ENCODE measurements at places on chromosomes 2 and 18. TPM values are rescaled to one million over a fixed set of nuclear protein-coding genes. Genes with fewer than 3 reads are reported as not detected.
A peak's percentile ranks its signal among the peaks of the same experiment; 100 is the strongest.

DNA sequence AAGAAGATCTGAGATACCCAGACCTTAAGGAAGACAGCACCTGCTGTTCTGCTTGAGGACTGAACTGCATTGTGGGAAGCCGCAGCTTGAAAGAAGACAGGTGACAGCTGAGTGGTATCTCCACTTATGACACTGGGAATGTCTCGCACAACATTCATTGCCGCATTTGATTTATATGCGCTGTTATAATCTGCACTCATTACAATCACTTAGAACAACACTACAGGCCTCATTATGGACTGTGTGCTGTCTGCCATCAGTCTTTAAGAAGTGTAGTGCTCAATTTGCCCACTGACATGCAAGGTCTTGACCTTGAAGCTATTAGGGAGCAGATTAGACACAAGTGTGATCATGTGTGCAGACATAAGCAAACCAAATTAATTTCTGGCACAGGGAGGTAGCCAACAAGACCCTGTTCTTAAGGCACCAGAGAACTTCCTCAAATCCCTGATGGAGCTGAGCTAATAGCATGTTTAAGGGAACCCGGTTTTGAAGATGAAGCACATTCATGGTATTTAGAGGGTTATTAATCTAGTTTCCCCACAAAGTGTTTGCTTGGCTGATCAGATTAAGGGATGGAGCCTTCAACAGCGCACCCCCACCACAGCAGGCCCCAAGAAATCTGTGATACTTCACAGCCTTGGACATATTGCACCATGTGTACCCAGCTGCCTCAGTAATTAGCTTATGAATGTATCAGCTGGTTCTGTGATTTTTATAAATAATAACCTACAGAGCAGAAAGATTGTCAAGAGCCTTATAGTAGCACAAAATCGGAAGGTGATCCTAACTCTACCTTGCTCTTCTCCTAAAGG lies 146.8 kb downstream of the SATB2 start:
- no peak for DNase-seq
- peaks cover 22% of the 10 kb centered on the region for H3K36me3 ChIP-seq
- H3K27me3 ChIP-seq, result no peaks in the 10 kb centered on the region
- no peaks in the 10 kb centered on the region for H3K4me1 ChIP-seq

DNA sequence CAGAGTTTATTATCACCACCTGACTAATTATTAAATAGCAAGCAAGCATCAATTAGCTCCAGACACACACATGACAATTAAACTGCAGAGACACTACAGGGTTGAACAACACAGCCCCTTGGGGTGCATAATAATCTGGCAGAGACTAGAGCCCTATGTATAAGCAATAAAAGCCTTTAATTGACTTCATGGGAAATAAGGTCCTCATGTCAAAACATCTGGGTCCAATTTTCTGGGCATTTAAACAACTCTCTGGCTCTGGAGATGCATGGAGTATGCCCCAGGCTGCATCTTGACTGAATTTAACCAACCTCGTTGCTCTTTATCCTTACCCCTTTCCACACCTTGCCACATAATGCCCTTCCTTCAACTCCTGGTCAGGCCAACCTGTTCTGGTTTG lies 270.7 kb upstream of the THUMPD2 start:
- no peak overlapping the region for H3K27ac ChIP-seq
- H3K4me1 ChIP-seq, result no peaks in the 10 kb centered on the region
- DNase-seq, result no peak
- H3K4me3 ChIP-seq, result no peak overlapping the region

DNA sequence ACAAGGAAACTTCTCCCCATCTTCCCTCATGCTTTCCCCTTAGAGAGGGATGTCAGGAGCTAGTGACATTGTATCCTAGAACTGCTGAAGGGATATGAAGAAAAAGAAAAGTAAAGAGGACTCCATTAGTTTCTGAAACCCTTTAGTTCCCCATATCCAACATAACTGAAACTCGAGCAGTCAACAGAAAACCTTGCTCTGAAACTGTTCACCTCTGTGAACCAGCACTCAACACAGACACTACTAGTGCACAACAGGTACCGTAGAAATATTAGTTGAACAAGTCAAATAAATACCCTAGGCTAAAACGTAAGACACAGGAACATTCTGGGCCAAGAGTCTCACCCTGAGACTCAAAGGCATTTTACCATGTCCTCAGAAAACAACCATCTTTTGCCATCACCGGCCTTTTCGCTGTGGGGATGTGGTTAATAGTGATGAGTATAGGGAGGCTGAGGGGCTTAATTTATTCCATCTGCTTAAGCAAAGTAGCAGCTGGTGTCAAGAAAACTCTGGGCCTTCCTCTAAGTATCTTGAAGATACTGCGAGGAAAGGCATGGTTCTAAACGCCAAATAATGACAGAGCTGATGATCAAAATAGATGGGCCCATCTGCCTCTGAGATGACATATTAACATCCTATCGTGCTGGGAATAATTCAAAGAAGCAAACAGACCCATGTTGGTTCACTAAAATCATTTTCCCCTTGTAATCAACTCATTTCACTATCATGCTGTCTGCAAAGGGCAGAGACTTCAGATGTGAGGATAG lies 156.8 kb downstream of the STK39 start:
- H3K27ac ChIP-seq, result no peak overlapping the region
- DNase-seq, result peak; percentile 2
- H3K36me3 ChIP-seq, result no peaks in the 10 kb centered on the region
- no peaks in the 10 kb centered on the region for H3K4me1 ChIP-seq
- no peaks in the 10 kb centered on the region for H3K27me3 ChIP-seq

- no peaks in the 10 kb centered on the region for H3K4me1 ChIP-seq
- H3K27ac ChIP-seq, result peak overlapping the region; percentile 67
- H3K36me3 ChIP-seq, result peaks cover 9% of the 10 kb centered on the region
- no peak for DNase-seq
- H3K4me3 ChIP-seq, result peak overlapping the region; percentile 66
- H3K27me3 ChIP-seq, result peaks cover 48% of the 10 kb centered on the region
Observed at GRCh38 chr2:12719400-12720277, 2.9 kb downstream of the TRIB2 start.

GRCh38 chr2:138959031-138959430 lies 178.8 kb upstream of the NXPH2 start:
- no peak overlapping the region for H3K4me3 ChIP-seq
- H3K4me1 ChIP-seq, result no peaks in the 10 kb centered on the region
- H3K36me3 ChIP-seq, result no peaks in the 10 kb centered on the region
- no peak for DNase-seq

- peaks cover 11% of the 10 kb centered on the region for H3K4me1 ChIP-seq
- no peaks in the 10 kb centered on the region for H3K36me3 ChIP-seq
- H3K4me3 ChIP-seq, result no peak overlapping the region
- no peak for DNase-seq
- H3K27me3 ChIP-seq, result no peaks in the 10 kb centered on the region
Observed at GRCh38 chr2:152464851-152465470, 130.0 kb downstream of the FMNL2 start.

DNA sequence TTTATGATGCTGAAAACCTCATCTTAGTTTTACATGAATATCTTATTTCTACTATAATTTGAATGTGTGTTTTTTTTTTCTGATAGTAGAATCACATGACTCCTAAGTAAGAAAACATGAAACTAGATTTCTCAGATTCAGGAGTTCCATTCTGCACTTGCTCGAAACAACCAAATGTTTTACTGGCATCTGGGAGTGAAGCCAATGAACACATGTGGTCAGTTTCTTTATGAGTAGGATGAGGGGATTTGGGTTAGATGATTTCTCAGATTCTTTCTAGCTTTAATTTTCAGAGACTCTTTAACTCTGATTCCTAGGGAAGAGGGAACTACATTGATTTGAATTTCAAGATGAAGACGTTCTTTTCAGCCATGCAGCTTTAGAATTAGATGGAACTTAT lies 225.0 kb upstream of the NT5C1B start:
- H3K27me3 ChIP-seq, result no peaks in the 10 kb centered on the region
- no peak overlapping the region for H3K27ac ChIP-seq
- H3K4me1 ChIP-seq, result no peaks in the 10 kb centered on the region
- no peak overlapping the region for H3K4me3 ChIP-seq
- no peaks in the 10 kb centered on the region for H3K36me3 ChIP-seq

GRCh38 chr2:120314690-120315366 lies 31.1 kb upstream of the INHBB start:
- no peaks in the 10 kb centered on the region for H3K36me3 ChIP-seq
- DNase-seq, result no peak
- H3K4me3 ChIP-seq, result no peak overlapping the region
- H3K27me3 ChIP-seq, result peaks cover 33% of the 10 kb centered on the region
- H3K4me1 ChIP-seq, result peaks cover 5% of the 10 kb centered on the region

GRCh38 chr18:48974304-48975119 lies 23.7 kb upstream of the SMAD7 start:
- peak overlapping the region; percentile 89 for H3K27ac ChIP-seq
- H3K27me3 ChIP-seq, result no peaks in the 10 kb centered on the region
- H3K36me3 ChIP-seq, result no peaks in the 10 kb centered on the region
- peak overlapping the region; percentile 70 for H3K4me3 ChIP-seq
- peak; percentile 65 for DNase-seq

DNA sequence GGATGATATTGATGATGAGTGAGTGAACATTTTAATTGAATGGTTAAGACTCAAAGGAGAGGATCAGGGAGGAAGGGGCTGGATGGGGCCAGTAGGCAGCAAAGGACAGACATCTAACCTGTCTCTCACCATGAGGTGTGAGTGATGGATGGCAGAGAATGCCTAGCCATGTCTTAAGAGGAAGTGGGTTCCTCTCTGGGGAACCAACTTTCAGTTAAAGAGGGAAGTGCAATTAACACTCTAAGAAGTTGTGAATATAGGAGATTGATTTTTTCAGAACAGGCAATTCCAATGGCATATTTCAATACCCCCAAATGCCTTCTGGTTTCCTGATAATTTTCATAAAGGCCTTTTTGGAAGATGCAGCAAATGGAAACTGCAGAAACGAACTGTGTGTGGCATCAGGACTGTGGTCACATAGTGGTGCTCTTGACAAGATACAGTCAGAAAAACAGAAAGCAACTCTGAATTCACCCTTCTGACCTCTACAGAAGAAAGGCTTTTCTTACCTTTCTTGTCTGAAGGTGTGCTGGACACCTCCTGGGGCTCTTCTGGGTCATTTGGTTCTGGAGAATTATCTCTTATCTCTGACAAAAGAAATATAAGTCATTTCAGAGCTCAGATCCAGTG lies 10.2 kb downstream of the SP110 start:
- H3K4me3 ChIP-seq, result no peak overlapping the region
- no peaks in the 10 kb centered on the region for H3K27me3 ChIP-seq
- H3K27ac ChIP-seq, result no peak overlapping the region
- peaks cover 58% of the 10 kb centered on the region for H3K36me3 ChIP-seq

- no peaks in the 10 kb centered on the region for H3K27me3 ChIP-seq
- DNase-seq, result no peak
- H3K36me3 ChIP-seq, result no peaks in the 10 kb centered on the region
- no peak overlapping the region for H3K4me3 ChIP-seq
- peaks cover 25% of the 10 kb centered on the region for H3K4me1 ChIP-seq
Observed at GRCh38 chr2:127392828-127393578, 5.2 kb upstream of the MAP3K2 start.

GRCh38 chr18:74225193-74225840 lies 66.4 kb downstream of the CYB5A start:
- H3K27ac ChIP-seq, result no peak overlapping the region
- H3K27me3 ChIP-seq, result no peaks in the 10 kb centered on the region

DNA sequence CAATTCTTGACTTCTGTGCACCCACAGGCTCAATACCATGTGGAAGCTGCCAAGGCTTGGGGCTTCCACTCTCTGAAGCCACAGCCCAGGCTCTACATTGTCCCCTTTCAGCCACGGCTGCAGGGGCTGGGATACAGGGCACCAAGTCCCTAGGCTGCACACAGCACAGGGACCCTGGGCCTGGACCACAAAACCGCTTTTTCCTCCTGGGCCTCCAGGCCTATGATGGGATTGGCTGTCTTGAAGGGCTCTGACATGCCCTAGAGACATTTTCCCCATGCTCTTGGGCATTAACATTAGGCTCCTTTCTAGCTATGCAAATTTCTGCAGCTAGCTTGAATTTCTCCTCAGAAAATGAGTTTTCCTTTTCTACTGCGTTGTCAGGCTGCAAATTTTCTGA lies 29.7 kb downstream of the NUP35 start:
- peaks cover 23% of the 10 kb centered on the region for H3K36me3 ChIP-seq
- H3K4me1 ChIP-seq, result no peaks in the 10 kb centered on the region
- no peak overlapping the region for H3K27ac ChIP-seq
- H3K27me3 ChIP-seq, result no peaks in the 10 kb centered on the region
- H3K4me3 ChIP-seq, result no peak overlapping the region

- no peaks in the 10 kb centered on the region for H3K27me3 ChIP-seq
- no peaks in the 10 kb centered on the region for H3K4me1 ChIP-seq
- no peak overlapping the region for H3K4me3 ChIP-seq
Observed at GRCh38 chr2:217220228-217221013, 360.6 kb upstream of the TNP1 start.

DNA sequence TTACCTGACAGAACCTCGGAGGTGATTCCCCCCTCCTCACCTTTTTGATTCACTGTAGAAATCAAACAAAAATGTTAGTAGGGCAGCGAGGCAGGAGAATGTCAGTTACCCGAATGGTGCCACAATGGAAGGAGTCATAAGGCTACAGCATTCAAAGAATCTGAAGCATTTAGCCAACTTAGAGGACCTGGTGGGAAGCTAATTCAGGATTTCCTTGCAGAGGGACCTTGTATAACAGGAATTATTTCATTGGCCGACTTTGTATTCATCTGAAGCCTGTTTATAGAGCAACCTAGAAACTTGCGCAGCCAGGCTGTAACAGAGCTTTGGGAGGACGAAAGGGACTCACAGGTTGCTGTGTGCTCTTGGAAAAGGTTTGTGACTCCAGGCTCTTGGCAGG lies 129.1 kb upstream of the MMADHC start:
- no peak for DNase-seq
- no peak overlapping the region for H3K27ac ChIP-seq
- no peaks in the 10 kb centered on the region for H3K36me3 ChIP-seq
- H3K4me1 ChIP-seq, result no peaks in the 10 kb centered on the region
- no peaks in the 10 kb centered on the region for H3K27me3 ChIP-seq
- H3K4me3 ChIP-seq, result no peak overlapping the region

GRCh38 chr18:25289001-25289631 lies 62.9 kb downstream of the ZNF521 start:
- H3K36me3 ChIP-seq, result no peaks in the 10 kb centered on the region
- H3K27me3 ChIP-seq, result no peaks in the 10 kb centered on the region
- peak; percentile 15 for DNase-seq
- peaks cover 3% of the 10 kb centered on the region for H3K4me1 ChIP-seq
- no peak overlapping the region for H3K27ac ChIP-seq
- no peak overlapping the region for H3K4me3 ChIP-seq

- H3K4me3 ChIP-seq, result no peak overlapping the region
- H3K27me3 ChIP-seq, result no peaks in the 10 kb centered on the region
- H3K27ac ChIP-seq, result no peak overlapping the region
- H3K4me1 ChIP-seq, result no peaks in the 10 kb centered on the region
- H3K36me3 ChIP-seq, result no peaks in the 10 kb centered on the region
Observed at GRCh38 chr2:26807788-26808460, 22.1 kb downstream of the CENPA start.

- no peak overlapping the region for H3K27ac ChIP-seq
- H3K36me3 ChIP-seq, result peaks cover 8% of the 10 kb centered on the region
- H3K4me1 ChIP-seq, result no peaks in the 10 kb centered on the region
- no peak for DNase-seq
Observed at GRCh38 chr18:24185805-24186204, 46.9 kb downstream of the CABYR start.

Gene ANKRD30BL
- polyA plus RNA-seq, result 0.09 TPM

Gene NEB
- polyA plus RNA-seq, result 18.5 TPM

Gene CRYGD
- 0.52 TPM for polyA plus RNA-seq

Gene SKA1
- polyA plus RNA-seq, result 4.3 TPM

Gene PLCL1
- polyA plus RNA-seq, result 3.3 TPM
